ENCODE measurements at places on chromosomes 3 and 15. TPM values are rescaled to one million over a fixed set of nuclear protein-coding genes. Genes with fewer than 3 reads are reported as not detected.

COL7A1 gene
- 5.2 TPM for total RNA-seq

DNA sequence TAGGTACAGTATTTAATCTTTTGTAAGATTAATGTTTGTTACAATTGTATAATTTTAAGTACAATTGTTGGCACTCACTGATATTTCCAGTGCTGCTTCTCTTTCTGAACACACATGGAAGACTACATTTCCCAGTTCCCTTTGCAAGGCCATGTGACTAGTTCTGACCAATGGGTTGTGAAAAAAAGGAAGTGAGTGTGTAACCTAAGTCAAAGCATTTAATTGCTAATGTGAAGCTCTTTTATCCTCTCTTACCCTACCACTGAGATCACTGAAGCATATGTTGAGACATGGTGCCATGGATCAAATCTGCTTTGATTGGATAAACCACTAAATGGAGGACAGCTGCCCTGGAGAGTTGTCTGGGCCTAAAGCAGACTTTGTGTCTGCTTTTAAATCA, 83.9 kb upstream of the PLXND1 start:
- peaks cover 41% of the 10 kb centered on the region for H3K4me1 ChIP-seq
- no peak overlapping the region for H3K27ac ChIP-seq
- no peaks in the 10 kb centered on the region for H3K27me3 ChIP-seq
- DNase-seq = peak; percentile 91

ALG1L2 gene
- total RNA-seq = not detected

SLC6A11 gene
- 1.2 TPM for total RNA-seq

DZIP3 gene
- total RNA-seq = 28.7 TPM

GRCh38 chr3:126971891-126972351, 11.0 kb upstream of the PLXNA1 start:
- H3K27ac ChIP-seq = no peak overlapping the region
- no peaks in the 10 kb centered on the region for H3K36me3 ChIP-seq
- H3K4me3 ChIP-seq = no peak overlapping the region
- H3K27me3 ChIP-seq = no peaks in the 10 kb centered on the region
- peak; percentile 51 for DNase-seq

DNA sequence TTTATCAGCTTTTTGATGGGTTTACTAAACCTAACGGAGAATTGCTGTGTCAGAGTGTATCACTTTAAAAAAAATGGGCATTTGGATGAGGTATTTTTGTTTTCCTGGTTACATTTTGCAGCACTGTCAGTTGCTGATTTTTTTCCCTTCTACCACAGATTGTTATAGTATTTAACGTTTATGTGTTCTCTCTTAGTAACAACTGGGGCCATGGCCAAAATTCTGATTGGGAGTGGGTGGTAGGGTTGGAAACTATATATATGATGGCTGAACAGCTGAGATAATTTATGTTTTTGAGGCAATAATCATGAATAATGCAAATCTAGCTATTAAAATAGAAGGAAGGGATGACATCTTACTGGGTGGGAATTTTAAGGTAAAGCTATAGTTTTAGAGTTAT, 229.4 kb upstream of the SUCLG2 start:
- no peaks in the 10 kb centered on the region for H3K36me3 ChIP-seq
- no peak for DNase-seq
- no peaks in the 10 kb centered on the region for H3K27me3 ChIP-seq
- H3K27ac ChIP-seq = no peak overlapping the region

DNA sequence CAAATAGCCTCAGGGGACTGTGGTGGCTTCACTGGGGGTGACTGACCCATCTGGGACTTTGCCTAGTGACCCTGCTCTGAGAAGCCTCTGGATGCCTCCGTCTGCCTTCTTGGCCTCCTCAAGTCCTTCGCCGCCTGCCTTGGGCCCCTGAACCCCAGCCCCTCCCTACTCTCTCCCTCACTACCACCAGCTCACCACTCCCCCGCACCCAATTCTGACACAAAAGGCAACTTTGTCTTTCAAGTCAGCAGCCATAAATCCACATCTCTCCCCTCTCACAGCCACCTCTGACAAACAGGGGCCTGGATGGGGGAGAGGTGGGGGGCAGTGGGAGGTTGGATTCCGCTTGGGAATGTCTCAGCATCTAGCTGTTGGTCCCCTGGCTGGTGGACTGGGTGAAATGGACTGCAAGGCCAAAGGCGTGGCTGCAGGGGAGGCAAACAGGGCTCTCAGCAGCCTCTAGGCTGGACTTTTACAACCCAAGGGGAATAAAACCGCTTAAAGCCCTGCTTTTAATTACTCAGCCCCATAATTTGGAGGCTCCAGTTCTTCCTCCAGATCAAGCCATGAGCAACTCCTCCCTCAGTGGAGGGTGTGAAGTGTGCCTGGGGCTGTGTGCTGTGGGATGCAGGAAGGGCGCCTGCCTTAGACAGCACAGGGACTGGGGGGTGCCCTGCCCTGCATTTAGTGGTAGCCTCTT, 33.4 kb downstream of the IGDCC3 start:
- peaks cover 10% of the 10 kb centered on the region for H3K4me1 ChIP-seq
- peaks cover 7% of the 10 kb centered on the region for H3K27me3 ChIP-seq
- H3K36me3 ChIP-seq = no peaks in the 10 kb centered on the region
- H3K4me3 ChIP-seq = no peak overlapping the region
- no peak overlapping the region for H3K27ac ChIP-seq

NEO1 gene
- 45.8 TPM for total RNA-seq

SERINC4 gene
- total RNA-seq = not detected

GRCh38 chr15:74414603-74415338, 19.0 kb downstream of the SEMA7A start:
- DNase-seq = no peak
- no peaks in the 10 kb centered on the region for H3K4me1 ChIP-seq
- no peaks in the 10 kb centered on the region for H3K27me3 ChIP-seq
- H3K36me3 ChIP-seq = no peaks in the 10 kb centered on the region

GRCh38 chr15:42494998-42495360, 455 bp upstream of the SNAP23 start:
- peak overlapping the region; percentile 76 for H3K4me3 ChIP-seq
- H3K4me1 ChIP-seq = peaks cover 36% of the 10 kb centered on the region
- H3K36me3 ChIP-seq = no peaks in the 10 kb centered on the region

DNA sequence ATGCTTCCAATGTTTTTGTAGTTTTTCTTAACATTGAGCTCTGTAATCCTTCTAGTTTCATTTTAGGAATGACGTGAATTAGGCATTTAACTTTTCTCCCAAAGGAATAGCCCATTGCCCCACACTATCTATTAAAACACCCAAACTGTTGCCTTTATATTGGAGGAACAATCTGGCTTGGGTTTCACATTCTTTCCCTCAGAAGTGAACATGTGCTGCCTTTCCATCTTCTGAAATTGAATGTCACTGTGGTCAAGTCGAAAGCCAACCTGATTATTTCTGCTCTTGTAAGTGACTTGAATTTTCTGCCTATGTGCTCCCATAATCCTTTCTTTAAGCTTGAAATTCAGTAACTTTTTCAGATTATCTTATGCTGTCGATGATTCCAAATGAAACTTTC, 214.5 kb downstream of the SLC9A9 start:
- no peak overlapping the region for H3K4me3 ChIP-seq
- DNase-seq = no peak
- H3K27ac ChIP-seq = no peak overlapping the region
- no peaks in the 10 kb centered on the region for H3K4me1 ChIP-seq
